Gastroesophageal sphincter (tissue), 4 donors: ENCODE measurements at places on chromosomes 12 and 14.

DNA sequence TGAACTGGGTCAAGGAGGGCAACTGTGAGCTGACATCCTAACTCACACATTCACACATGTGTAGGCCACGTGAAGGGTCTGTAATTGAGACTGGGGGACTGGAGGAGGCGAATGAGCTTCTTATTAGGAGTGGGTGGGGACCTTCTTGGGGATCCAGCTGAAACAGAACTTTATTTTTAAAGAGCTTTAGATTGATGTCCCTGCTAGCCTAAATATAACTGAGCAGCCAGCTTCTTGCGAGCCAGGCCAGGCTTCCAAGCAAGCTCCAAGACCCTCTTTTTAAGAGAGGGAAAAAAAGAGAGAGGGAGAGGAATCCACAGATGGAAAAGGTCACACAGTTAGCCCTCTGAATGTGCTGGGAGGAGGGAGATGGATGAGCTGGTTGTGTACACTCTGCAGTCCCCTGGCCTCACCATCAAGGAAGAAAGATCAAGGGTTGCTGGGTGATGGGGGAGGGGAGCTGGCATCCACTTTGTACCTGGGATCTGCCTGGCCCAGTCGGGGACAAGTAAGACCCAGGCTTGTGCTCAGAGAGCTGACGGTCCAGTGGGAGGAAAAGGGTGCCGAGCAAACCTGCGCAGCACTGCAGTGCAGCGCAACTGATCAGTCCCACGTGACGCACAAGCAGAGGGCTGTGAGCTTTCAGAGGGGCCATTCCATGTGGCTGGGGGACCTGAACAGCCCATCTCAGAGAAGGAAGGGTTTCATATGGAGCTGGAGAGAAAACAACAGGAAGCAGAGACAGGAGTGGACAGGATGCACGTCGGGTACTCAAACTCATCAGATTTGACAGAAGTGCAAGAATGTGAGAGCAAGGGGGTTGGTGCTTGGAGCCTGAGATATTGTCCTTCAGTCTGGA lies 154.5 kb downstream of the ZFP36L1 start:
- no peak for ATAC-seq

DNA sequence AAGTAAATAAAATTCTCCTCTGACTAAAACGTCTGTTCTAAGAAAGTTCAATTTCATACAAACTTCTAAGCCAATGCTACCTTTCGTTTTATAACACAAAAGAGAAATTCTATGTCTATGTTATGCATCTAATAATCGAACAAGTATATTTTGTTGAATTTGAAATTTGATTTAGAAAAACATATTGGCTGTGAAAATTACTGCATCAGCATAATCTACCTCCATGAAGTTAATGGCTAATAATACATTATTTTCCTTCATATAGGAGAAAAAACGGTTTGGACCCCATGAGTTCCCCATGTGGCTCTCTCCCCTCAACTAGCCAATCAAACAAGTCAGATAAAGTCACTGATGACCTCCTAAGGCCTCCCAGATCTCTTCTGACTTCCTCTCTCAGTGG lies 106.5 kb downstream of the KCNH5 start:
- no peak for ATAC-seq

DNA sequence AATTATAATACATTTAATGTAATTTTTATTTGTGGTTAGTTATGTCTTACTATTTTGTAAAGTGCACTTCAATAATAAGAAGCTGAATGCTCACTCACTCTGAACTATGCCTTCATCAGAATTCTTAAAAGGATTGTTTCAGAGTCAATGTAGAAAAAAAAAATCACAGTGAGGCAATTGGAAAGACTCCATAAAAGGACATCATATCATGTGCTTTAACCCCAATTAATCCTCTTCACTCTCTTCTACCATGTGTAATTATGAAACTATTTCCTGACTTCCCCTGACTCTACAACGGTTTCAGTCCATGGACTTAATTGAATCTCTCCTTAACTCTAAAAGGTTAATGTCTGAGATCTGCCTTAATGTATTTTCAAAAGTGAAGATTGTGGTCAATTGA lies 250.4 kb upstream of the ALG10 start:
- ATAC-seq = no peak

GRCh38 chr14:100287202-100287997 lies 18.8 kb downstream of the SLC25A29 start:
- no peak for ATAC-seq

DNA sequence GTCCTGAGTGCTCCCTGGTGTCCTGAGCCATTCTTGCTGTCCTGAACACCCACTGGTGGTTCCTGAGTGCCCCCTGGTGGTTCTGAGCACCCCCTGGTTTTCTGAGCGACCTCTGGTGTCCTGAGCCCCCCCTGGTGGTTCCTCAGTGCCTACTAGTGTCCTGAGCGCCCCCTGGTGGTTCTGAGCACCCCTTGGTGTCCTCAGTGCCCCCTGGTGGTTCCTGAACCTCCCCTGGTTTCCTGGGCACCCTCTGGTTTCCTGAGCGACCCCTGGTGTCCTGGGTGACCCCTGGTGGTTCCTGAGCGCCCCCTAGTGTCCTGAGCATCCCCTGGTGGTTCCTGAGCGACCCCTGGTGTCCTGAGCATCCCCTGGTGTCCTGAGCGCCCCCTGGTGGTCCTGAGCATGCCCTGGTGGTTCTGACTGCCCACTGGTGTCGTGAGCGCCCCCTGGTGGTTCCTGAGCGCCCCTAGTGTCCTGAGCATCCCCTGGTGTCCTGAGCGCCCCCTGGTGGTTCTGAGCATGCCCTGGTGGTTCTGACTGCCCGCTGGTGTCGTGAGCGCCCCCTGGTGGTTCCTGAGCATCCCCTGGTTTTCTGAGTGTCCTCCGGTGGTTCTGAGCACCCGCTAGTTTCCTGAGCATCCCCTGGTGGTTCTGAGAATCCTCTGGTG lies 473.1 kb downstream of the TMEM121 start:
- ATAC-seq = no peak

GRCh38 chr14:101594511-101595148 lies 33.3 kb downstream of the DIO3 start:
- ATAC-seq = no peak

- ATAC-seq = no peak
Measured at GRCh38 chr12:116556964-116557698, 2.0 kb upstream of the MAP1LC3B2 start.

- no peak for ATAC-seq
Measured at GRCh38 chr12:24025153-24025798, 75.8 kb upstream of the SOX5 start.

DNA sequence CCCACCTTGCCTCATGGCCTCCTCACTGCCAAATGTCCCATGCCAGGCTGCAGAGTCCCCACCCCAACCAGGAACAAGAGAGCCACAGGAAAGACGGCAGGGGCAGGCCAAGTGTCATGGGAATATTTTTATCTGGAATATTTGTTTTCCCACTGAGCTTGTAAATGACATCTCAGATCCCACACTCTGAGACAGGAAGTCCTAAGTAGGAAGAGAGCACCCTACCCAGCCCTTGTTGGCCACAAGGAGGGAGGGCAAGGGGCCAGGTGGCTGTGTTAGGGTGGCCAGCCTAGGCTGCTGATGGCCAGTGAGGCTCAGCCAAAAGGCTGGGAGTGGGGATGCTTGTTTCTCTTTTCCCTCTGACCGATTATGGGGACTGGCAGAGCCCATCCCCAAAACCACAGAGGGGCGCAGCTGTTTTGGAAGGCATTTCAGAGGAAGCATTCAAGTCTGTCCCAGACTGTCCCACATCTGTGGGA lies 7.7 kb upstream of the MEG3 start:
- no peak for ATAC-seq

DNA sequence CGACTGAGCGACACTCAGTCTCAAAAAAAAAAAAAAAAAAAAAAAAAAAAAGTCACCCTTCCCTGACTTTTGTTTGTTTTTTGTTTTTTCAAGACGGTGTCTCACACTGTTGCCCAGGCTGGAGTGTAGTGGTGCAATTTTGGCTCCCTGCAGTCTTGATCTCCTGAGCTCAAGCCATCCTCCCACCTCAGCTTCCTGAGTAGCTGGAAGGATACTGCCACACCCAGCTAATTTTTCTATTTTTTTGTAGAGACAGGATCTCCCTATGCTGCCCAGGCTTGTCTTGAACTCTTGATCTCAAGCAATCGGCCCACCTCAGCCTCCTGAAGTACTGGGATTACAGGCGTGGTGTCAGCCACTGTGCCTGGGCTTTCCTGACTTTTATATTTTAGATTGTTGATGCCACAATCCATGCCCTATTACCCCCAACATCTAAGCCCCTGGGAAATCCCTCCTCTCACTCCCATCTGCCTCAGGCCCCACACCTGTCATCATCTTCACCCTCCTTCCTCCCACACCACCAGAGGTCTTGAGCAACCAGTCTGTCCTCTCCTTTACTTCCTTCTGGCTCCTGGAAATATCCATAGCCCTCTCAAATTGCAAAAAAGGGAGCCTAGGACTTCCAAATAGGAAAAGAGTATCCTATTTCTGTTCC lies 7.8 kb downstream of the IKZF4 start:
- ATAC-seq = no peak

DNA sequence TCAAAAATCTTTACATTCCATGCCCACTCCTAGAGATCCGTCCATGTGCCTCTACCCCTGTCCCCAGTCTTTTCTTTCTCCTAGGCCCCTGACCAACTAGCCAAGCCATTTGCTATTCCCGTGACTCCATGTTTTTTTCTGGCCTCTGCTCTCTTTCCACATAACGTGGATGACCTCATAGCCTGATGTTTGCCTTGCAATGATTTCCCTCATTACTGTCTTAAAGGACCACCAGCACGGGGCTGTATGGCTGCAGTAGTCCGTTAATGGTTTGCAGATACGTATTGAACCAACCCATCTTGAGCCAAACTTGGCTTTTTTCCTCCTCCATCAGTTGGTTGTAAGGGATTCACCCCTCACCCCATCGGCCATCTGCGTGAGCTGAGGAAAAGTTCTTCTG lies 226.0 kb downstream of the PCNX1 start:
- ATAC-seq = no peak

DNA sequence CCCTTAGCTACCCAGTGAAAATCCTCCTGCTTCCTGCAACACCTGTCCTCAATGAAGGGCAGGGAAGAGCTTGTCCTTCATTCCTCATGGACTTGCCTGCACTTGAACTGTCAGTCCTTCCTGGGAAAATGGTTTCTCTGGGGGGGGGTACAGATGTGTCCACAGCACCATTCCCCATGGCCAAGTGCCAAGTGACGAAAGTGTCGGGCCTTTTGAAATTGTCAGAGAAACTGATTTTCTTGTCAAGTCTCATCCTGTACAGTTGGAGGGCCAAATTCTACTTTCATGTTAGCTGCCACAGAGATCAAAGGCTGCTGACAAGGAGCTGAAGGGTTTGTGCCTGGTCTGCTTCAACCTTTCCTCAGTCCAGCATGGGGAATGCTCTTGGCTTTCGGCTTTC lies 179.5 kb upstream of the PARP11 start:
- ATAC-seq = no peak

DNA sequence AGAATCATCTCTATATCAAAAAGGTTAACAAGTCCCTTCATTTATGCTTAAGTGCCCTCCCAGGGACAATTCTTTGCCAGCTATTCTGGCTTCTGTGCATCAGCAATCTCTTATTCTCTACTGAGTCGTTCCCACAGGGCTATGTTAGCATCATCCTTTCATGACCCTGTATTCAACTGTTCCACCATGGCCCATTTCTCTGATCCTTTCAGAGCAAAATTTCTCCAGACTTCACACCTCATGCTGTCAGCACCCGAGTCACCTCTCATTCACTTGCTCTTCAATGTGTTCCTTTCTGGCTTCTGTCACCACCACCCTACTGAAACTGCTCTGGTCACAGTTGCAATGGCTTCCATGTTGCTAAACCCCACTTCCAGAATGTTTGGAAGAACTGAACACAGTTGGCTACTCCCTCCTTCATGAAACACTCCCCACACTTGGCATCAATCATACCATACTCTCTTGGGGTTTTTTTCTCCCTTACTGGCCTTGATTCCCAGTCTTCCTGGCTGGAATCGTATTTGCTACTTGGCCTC lies 159.5 kb upstream of the HMGA2 start:
- ATAC-seq = no peak

DNA sequence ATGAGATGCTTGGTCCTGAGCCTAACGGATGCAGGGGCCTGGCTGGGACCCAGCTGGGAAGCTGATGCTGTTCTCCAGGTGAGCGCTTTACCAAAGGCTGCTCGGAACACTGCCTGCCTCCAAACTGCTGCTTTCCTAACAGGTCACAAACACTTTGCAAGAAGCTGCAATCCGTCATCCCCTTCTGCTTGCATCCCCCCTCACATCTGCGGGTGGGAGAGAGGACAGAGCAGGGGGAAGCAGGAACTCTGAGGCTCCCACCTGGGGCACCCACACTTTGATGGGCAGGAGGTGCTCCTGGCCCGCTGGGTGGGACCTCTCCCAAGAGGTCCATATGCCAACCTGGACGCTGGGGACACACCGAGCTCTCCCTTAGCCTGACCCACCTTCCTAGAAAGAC lies 24.9 kb upstream of the PPP2R5C start:
- ATAC-seq = no peak

DNA sequence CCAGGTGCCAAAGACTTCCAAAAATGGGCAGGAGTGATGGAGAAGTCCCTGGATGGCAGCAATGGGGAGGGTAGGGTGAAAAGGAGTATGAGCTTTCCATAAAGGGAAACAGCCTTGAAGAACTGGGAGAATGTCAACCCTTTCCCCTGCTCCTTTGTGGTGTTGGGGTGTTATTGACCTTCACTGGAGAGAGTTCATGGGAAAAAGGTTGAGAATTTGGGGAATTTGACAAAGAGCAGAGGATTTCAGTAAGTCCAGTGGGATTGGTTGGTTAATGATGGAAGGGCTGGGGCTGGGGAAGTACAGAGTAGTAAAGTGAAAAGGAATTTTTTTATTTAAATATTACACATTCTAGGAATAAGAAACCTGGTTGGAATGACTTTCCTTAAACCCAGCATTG lies 116.6 kb downstream of the ERC1 start:
- ATAC-seq = no peak

GRCh38 chr12:122681814-122682213 lies 21.3 kb downstream of the HCAR2 start:
- no peak for ATAC-seq

DNA sequence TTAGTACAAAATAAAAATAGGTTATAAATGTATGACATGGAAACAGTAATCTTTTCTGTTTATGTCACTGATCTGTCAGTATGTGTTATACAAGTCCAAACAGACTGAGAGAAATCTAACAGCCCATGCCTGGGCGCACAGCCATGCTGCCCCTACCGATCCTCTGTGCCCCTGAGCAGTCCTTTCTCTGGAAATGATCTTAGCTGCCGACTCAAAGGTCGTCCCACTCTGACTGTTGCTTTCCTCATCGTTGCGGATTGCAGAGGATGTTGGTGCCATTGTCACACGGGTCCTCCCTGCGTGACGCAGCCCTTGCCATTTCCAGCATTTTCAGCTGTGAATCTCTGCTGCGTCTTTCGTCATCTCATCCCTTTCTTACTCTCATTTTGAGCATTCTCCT lies 82.9 kb upstream of the DYNC1H1 start:
- no peak for ATAC-seq

- ATAC-seq = peak; percentile 12
Measured at GRCh38 chr12:1779783-1780182, 40.6 kb upstream of the LRTM2 start.
